ENCODE measurements at places on chromosomes 3 and 15. TPM values are rescaled to one million over a fixed set of nuclear protein-coding genes. Genes with fewer than 3 reads are reported as not detected.

DVL3 gene
- 112 TPM for total RNA-seq

PDIA5 gene
- 22.2 TPM for total RNA-seq

ZBED2 gene
- total RNA-seq = not detected

MYO5C gene
- 63.9 TPM for total RNA-seq

MYNN gene
- total RNA-seq = 15.5 TPM

SNX33 gene
- 29.3 TPM for total RNA-seq

CD200R1L gene
- not detected for total RNA-seq

TMEM266 gene
- 0.50 TPM for total RNA-seq

CORO2B gene
- 2.0 TPM for total RNA-seq

WDR72 gene
- 26.6 TPM for total RNA-seq

VGLL3 gene
- 2.0 TPM for total RNA-seq

LSMEM2 gene
- not detected for total RNA-seq

XYLB gene
- 7.0 TPM for total RNA-seq

GATM gene
- total RNA-seq = 64.1 TPM

SETD2 gene
- 73.9 TPM for total RNA-seq

SRPRB gene
- total RNA-seq = 38.2 TPM

TRH gene
- 0.36 TPM for total RNA-seq

ISL2 gene
- 0.36 TPM for total RNA-seq

ENTPD3 gene
- 1.4 TPM for total RNA-seq

RBP2 gene
- total RNA-seq = not detected

CPN2 gene
- not detected for total RNA-seq

SATB1 gene
- 65.6 TPM for total RNA-seq

ADGRG7 gene
- 1.4 TPM for total RNA-seq

OR5H2 gene
- not detected for total RNA-seq

PP2D1 gene
- not detected for total RNA-seq

RTP4 gene
- total RNA-seq = not detected

CHSY1 gene
- 33.2 TPM for total RNA-seq

LRRC15 gene
- not detected for total RNA-seq

CEP70 gene
- 55.7 TPM for total RNA-seq

ROBO2 gene
- 83.8 TPM for total RNA-seq

PLD1 gene
- 143 TPM for total RNA-seq

APBA2 gene
- 41.0 TPM for total RNA-seq

EXD1 gene
- not detected for total RNA-seq

NR1I2 gene
- total RNA-seq = 0.62 TPM
